Aorta (tissue), 5 donors: ENCODE measurements at places on chromosomes 13 and 19.

- no peaks in the 10 kb centered on the region for H3K4me1 ChIP-seq
- H3K27me3 ChIP-seq: no peaks in the 10 kb centered on the region
- H3K27ac ChIP-seq: no peak overlapping the region
- H3K36me3 ChIP-seq: peaks cover 1% of the 10 kb centered on the region
Observed at GRCh38 chr13:111327730-111328573, 7.5 kb downstream of the TEX29 start.

DNA sequence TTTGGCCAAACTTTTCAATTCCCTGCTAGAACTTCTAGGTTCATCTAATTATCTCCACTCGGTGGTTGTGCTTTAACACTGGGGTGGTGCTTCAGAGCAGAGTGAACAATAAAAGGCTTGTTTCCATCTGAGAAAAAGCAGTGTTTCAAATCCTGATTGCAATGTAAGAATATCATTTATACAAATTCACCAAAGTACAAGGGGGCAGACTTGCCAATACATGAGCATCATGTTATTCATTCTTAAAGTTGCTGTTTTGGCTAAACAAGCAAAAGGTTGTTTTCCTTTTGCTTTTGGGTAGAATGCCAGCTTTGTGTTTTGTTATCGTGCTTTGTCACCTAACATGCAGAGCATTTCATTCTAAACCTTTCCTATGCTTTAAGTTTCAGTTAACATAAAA, 78.5 kb upstream of the UBAC2 start:
- no peak overlapping the region for H3K4me3 ChIP-seq
- DNase-seq: no peak
- H3K36me3 ChIP-seq: no peaks in the 10 kb centered on the region
- no peaks in the 10 kb centered on the region for H3K27me3 ChIP-seq
- no peaks in the 10 kb centered on the region for H3K4me1 ChIP-seq
- H3K27ac ChIP-seq: no peak overlapping the region

- no peaks in the 10 kb centered on the region for H3K4me1 ChIP-seq
- H3K36me3 ChIP-seq: no peaks in the 10 kb centered on the region
- no peaks in the 10 kb centered on the region for H3K27me3 ChIP-seq
- peak overlapping the region; percentile 32 for H3K4me3 ChIP-seq
Observed at GRCh38 chr19:22427547-22427946, 5.4 kb upstream of the ZNF98 start.

GRCh38 chr13:54852831-54853230, 1824.2 kb downstream of the OLFM4 start:
- H3K36me3 ChIP-seq: no peaks in the 10 kb centered on the region
- no peak for DNase-seq
- no peaks in the 10 kb centered on the region for H3K4me1 ChIP-seq
- no peak overlapping the region for H3K27ac ChIP-seq

DNA sequence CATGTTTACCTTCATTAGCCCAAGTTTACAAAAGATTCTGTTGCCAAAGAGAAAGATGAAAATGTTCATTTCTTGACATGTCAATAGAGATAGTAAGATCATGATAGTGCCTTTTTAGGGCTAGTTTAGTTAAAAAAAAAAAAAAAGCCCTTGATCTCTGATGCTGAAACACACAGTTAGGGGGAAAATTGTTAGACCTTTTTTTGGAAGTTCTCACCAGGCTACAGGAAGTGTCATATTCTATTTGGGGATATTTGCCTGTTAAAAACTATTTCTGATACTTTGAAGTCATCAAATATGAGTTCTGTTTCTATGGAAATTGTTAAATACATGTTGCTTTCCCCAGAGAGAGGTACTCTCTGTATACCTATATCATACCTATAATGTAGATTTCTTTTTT, 21.6 kb downstream of the SLAIN1 start:
- no peaks in the 10 kb centered on the region for H3K4me1 ChIP-seq
- H3K4me3 ChIP-seq: no peak overlapping the region
- no peaks in the 10 kb centered on the region for H3K27me3 ChIP-seq
- H3K27ac ChIP-seq: no peak overlapping the region
